ENCODE measurements at places on chromosomes 7 and 10. TPM values are rescaled to one million over a fixed set of nuclear protein-coding genes. Genes with fewer than 3 reads are reported as not detected.

GRCh38 chr10:505419-505818 lies 184.0 kb downstream of the DIP2C start:
- DNase-seq = no peak

DNA sequence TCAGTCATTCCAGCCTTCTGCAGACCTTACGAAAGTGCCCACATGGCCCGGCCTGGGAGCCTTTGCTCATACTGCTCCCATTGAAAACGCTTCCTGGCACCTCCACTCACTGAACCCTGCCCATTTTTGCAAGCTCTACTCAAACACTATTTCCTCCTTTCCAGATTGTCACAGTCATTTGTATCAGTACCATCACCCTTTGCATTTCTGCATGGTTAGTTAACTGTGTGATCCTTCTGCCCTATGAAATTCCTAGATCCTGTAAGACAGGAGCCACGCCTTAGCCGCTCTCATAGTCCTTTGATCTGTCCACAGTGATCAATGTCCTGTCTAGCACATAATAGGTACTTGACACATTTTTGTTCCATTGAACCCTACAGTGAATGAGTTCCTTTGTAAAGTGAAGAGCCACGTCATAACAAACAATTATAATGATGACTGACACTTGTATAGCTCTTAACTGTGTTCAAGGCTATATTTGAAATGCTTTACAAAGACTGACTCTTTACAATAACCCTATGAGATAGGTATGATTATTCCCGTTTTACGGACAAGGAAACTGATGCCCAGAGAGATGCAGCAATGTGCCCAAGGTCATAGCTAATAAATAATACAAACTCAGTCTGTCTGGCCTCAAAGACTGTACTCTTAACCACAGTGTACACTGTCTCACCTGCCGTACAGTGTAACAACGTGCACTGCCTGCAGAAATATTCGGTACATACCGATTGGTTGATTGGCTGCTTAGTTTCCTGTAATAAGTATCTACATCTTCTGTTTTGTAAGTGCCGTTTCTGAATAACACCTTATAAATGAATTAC lies 16.6 kb upstream of the ITIH2 start:
- DNase-seq = no peak

DNA sequence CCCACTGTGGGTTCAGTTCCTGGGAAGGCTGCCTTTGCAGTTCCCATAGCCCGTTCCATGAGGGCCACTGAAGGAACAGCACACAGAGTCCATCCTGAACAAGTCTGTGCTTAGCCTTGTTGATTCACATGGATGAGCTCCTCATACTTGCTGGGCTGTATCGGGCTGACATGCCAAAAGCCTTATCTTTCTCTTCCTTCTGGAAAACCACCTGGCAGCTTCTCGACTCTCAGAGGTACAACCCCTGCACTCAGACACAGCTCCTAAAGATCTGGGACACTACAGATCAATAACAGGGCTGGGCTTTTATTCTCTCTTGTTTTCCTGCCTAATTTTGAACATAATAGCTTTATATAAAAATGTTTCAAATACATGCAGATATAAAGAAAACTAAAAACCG lies 667.2 kb downstream of the SDK1 start:
- no peak for DNase-seq

The ADAM8 gene
- 1.6 TPM for total RNA-seq

The C10orf67 gene
- 0.10 TPM for total RNA-seq

The INHBA gene
- 1.7 TPM for total RNA-seq

The OIT3 gene
- total RNA-seq = not detected

DNA sequence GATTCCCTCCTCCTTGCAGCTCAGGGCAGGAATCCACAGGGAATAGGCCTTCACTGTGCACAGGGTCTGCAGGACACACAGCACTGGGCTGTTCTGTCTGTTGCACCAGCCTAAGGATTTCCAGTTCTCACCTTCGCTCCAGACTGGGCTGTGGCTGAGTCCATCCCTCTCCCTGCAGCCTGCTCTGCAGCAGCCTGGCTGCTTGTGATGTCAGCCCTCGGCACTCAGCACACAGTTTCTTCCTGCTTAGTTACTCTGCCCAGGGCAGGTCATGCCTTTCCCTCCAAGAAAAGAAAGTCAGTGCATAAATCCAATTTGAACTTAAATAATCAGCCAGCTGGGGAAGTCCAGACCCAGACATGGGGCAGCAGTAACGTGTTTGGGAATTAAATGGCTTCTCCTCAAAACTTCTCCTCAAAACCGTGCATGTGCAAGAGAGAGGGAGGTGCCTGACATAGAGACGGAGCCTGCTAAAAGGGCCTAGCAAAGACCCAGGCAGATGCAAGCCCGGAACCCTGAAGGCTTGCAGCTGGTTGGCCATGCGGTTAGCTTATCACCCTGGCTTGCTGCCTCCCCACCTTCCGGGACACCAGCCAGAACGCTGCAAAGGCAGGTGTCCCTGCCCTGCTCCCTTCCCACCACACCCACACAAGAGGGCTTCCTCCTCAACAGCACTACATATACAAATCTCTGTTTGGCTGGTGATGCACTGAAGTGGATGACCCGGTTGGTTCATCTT lies 10.9 kb upstream of the GDF2 start:
- no peak for DNase-seq

DNA sequence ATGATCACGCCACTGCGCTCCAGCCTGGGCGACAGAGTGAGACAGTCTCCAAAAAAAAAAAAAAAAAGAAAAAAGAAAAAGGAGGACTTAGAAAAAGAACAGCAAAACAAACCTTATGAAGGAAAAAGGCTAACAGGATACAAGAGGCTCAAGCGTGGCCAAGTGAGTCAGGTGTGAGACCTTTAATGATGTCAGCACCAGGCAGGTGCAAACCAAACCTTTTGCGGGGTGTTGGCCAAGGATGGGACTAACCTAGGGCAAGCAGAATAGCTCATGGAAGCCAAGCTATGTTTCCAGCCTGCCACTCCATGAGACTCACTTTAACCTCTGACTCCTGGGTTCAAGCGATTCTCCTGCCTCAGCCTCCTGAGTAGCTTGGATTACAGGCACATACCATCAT lies 11.3 kb upstream of the GNA12 start:
- DNase-seq = no peak

DNA sequence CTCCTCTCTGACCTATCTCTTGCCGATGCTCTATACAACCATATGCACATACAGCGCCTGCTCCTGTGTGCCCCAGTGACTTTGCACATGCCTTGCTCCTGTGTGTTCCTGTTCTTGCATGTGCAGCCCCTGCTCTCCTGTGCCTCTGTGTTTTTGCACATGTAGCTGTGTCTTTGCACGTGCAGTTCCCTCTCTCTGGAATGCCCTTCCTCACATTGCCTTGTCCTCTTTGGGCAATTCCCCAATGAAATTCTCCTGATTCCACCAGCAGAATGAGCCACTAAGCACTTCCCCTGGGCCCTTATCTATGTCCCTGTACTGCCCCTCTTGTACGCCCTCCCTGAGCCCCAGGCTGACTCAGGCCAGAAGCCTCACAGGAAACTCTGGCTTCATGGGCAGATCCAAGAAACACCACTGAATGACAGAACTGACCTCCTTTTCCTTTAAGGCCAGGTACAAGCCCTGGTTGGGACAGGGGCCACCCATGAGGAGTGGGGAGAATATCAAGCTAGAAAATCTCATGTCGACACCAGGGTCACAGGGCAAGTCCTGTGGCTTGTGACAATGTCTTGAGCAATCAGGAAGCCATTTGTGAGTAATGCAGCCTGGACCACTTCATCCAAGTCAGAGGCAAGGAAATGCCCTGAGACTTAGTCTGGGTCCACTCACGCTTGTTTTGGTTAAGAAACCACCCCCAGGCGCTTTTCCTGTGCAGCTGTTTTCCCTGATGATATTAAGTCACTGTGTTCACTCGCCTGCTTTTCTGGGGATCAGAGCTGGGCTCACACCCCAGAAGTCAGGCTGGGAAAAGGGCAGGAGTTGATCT lies 1.9 kb upstream of the ARHGAP22 start:
- DNase-seq = peak; percentile 99

GRCh38 chr7:8440670-8441069 lies 7.3 kb downstream of the NXPH1 start:
- no peak for DNase-seq

DNA sequence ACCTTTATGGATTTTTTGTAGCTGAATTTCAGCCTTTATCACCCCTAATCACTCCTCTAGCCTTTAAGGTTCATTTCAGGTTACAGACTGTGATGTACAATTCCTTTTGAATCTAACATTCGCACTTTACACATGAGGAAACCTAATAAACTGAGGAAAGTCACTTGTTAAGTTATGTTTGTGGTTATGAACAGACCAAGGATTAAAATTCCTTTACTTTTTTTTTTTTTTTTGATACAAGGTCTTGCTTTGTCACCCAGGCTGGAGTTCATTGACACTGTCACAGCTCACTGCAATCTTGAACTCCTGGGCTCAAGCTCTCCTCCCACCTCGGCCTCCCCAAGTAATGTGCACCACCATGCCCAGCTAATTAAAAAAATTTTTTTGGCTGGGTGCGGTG lies 3.6 kb downstream of the MCU start:
- DNase-seq = no peak

The SEPHS1 gene
- total RNA-seq = 68.3 TPM

GRCh38 chr10:116774728-116775151 lies 32.4 kb upstream of the HSPA12A start:
- no peak for DNase-seq

The LIPN gene
- total RNA-seq = not detected

- no peak for DNase-seq
Measured at GRCh38 chr10:70595566-70596016, 7.0 kb downstream of the PRF1 start.

GRCh38 chr10:2921956-2922680 lies 145.2 kb upstream of the PFKP start:
- DNase-seq = peak; percentile 74

- no peak for DNase-seq
Measured at GRCh38 chr7:30157204-30157603, 22.4 kb downstream of the MTURN start.

DNA sequence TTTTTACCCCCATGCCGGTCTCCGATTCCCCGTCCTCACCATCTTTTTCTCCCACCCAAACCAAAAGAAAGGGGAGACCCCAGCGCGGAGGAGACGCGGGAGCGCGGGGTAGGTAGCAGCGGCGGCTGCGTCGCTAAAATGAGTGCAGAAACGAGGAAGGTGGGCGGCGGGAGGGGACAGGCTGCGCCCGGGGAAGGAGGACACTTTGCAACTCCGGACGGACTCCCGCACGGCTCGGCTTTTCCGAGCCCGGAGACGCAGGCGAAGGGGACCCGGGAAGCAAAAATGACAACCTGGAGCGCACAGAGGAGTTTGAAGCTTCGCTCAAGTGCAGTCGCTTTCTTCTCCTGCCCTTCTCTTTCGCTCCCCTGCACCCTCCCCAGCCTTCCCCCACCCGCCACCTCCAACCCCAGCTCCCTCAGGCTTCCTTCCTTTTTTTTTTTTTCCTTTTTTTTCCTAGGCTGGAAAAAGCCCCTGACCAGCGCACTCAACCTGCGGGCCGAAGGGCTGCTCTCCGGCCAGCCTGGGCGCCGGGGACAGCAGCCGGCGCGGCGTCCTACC lies 453 bp downstream of the SFMBT2 start:
- DNase-seq = no peak

DNA sequence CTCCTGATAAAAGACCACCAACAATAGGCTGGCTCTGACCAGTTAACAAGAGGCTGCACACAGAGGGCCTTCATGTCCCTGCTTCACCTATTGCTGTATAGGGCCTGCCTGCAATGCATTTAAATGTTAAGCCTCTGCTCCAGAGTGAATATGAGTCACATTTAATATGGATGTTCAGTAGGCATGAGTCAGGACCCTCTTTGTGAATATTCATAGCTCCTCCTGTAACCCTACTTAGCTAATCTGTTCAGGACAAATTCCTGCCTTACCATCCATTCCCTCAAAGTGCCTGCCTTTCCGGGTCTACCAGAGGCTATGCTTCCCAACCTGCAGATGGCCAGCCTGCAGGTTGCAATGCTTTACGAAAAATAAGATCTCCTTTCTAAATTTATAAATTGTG lies 32.5 kb downstream of the ARHGAP22 start:
- DNase-seq = peak; percentile 69

DNA sequence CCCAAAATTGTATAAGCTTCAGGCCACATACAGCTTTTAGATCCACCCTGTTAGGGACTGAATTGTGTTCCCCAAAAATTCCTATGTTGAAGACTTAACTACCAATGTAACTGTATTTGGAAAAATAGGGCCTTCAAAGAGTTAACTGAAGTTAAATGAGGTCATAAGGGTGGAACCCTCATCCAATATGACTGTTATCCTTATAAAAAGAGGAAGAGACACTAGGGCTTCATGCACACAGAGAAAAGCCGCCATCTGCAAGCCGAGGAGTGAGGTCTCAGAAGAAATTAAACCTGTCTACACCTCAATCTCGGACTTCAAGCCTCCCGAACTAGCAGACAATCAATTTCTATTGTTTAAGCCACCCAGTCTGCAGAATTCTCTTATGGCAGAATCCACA lies 317.9 kb upstream of the NFE2L3 start:
- no peak for DNase-seq

GRCh38 chr7:149827089-149827981 lies 10.8 kb upstream of the ZNF862 start:
- no peak for DNase-seq

DNA sequence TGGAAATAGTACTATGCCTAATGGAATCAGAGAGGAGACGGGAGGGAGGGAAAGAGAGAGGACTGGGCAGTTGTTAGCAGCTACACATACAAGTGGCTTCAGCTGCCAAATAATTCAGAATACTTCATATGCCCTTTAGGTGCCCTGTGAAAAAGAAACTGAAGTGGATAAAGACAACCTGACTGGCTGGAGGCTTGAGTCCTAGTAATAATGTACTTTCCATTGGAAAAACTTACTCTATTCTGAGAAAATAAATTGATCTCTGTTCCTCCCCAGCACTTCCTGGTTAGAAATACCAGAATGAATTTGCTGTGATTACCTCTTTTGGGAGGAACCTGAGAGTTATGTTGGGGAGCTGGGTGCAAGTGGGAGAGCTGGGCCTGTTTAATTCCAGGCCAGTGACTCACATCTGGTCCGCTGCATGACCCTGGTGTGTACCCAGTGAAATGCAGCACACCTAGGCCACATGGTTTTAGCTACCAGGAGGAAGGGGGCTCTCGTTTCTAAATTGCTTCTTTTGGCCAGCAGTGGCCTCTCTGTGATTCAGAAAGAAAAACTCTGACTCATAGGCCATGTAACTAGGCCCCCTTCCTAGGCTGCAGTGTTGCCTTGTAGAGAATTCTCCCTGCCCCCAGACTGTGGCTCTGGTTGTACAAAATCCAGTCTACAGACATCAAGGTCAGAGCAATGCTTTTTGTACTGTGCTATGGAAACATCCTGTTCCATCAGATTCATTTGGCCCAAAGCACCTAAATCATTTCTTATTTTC lies 6.5 kb downstream of the AGFG2 start:
- DNase-seq = peak; percentile 99

- no peak for DNase-seq
Measured at GRCh38 chr10:58457761-58458616, 54.7 kb upstream of the BICC1 start.

The CHAT gene
- total RNA-seq = not detected

The ABCB4 gene
- 1.1 TPM for total RNA-seq

Data from HT1080 (cell line).